ENCODE measurements at places on chromosomes 7 and 10.

DNA sequence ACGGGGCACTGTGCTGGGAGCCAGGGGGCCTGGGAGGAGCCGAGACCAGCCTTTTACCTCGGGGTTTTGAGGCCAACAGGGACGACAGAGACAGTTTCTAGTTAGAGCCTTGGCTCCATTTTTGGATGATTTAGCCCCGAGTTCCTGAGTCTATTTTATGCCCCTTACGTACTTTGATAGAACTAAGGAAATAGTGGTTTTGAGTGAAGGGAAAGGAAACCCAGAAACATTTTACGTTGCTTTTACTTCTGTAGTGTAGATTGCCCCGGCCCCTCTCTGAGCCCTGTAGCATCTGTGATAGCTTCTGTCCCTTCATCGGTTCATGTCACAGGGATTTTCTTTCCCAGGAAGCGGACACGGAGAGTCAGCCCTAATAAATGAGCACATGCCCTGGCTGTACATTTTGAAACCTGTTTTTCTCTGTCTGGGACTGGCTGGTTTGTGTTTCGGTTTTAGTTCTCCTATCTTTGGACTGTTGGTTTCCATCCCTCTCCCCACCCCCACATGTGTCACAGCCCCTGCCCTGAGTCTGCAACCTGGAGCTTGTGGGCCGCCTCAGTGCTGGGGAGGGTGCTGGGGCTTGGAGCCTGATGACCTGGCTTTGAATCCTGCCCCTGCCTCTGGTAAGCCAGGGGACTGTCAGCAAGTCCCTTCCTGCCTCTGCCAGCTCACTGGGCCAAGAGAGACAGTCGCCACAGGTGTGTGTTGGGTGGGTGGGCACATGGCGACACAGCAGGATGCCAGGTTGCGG, 6.9 kb upstream of the ORAI2 start:
- no peak for DNase-seq

- DNase-seq, result no peak
These were observed 104.0 kb downstream of the GRM3 start for GRCh38 chr7:86747698-86748097.

DNA sequence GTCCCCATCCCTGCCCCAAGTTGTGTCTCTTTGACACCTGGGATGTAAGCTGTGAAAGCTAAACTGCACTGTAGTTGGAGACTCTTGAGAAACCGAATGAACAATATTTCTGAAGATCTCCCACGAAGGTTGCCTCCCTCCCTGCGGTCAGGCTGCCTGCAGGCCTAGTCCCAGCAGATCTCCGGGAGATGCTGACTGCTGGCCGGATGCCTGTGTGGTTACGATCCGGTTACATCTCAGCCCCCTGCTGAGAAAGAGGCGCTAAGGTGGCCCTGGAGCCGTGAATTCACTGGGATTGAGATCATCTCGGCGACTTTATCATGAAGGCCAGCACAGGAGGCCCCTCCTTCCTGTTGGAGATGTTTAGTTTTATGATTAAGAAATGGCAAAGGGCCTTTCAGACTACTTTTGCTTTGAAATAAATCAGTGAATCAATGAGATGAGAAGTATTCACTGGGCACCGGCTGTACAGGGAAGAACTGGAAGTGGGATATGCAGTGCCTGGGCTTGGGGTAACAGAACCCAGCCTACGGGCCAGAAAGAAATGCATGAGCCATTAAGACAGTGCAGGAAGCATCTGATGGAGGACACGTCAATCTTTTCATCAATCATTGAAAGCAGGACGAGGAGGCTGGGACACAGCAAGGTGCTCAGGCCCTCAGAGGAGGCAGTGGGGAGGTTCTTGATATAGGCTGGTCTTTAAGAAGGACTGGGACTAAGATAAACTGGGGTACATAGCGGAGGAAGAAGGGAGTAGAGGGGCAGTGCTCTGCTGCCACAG, 177.6 kb downstream of the PRKAG2 start:
- no peak for DNase-seq

- no peak for DNase-seq
These were observed 75.8 kb downstream of the C1GALT1 start for GRCh38 chr7:7257899-7258692.

Data from omental fat pad (tissue), 4 donors.